ENCODE measurements at places on chromosomes 16 and 17.

DNA sequence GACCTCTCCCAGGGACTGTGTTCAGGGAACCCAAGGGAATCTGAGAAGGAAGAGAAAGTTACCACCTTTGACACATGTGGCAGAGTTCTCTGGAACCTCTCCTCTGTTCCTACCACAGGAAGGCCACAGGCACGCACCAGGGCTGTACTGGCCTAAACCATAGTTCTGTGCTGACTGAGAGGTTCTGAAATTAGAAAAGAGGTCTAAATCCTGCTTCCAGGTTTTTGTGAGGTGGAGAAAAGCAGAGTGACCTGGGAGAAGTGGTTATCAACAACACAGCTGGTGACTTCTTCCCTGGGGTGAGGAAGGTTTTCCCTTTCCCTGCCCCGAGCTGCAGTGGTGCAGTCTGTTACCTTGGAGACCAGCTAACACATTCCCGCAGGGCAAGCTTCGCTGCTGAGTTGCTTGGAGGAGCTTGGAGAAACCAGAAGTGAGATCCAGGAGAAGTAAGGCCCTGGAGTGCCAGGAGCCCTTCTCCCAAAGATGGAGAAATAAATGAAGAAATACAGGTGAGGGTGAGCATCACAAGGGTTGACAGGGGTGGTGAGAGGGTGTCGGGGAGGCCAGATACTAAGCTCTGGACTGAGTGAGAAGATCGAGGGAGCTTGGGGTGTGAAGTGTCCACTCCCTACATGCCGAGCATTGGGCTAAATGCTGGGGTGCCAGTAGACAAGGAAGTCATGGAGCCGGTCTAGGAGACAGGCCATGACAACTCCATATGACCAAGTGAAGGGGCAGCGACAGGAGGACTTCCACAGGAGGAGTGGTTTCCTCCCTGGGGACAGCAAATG, at the start of gene VWA3A:
TSS of gene VWA3A (plus strand) at position 399 of the 791 bp plus-strand sequence. CDS start at position 496, 97 bp downstream.
- no peak for DNase-seq

DNA sequence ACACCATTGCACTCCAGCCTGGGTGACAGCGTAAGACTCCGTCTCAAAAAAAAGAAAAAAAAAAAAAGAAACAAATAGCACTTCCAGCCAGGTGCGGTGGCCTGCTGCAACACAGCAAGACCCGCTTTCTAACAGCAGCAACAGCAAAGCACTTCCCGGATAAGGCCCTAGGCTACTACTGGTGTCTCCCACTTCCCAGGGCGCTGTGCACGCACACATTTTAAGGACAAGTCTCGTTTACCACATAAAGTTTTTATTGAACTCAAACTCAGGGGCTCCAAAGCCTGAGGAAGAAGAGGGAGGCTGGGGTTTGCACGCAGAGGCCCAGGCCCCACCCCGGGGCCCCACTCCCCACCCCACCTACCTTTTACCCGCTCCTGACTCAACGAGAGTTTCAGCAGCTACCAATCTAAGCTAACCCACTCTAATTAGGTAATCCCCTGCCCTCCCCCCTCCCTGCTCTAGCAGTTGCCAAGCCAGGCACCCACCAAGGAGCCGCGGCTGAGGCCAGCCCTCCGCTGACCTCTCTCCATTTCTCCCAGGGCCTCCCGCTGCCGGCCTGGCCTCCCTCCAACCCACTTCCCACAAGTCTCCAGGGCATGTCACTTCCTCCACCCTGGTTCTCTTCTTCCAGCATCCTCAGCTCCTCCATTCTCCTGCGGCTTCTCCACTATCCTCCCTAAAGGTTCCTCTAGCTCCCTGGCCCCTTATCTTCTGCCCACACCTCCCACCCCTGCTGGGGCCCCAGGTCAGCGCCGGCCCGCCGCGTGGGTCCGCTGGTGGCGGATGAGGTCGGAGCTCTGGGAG, 2.4 kb downstream of the ZNF768 start:
- DNase-seq, result no peak

- peak; percentile 24 for DNase-seq
Measured at GRCh38 chr17:65560628-65561451, 608 bp downstream of the AXIN2 start.

DNA sequence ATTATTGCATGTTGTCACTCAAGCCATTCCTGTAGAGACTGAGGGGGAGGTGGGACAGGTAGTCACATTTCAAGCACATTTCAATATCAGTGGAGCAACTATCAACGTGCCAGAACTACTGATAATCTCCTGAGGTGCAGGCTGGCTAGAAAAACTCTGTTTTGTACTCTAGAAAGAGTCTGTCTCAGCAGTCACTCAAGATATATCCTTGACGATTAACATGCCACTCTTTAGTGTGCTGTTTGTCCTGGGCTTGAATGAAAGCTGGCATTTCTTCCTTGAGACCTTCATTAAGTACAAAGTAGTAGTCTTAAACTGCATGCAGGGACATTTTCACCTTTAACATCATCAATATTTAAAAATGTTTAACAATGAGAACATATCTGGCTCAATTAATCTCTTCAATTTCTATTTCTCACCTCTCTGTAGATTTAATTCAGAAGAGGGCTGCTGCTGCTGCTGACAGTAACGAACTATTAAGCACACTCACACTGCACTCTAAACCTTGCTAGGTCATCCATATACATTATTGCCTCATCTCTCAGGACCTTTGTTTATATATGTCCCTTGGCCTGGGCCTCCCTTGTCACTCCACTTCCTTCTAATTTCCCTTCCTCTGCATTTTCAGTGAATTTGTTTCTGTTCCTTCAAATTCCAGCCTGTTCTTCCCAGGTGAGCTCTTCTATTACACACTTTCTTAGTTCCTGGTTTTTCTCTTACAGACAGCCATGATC, 412.0 kb downstream of the HAPSTR1 start:
- no peak for DNase-seq

- no peak for DNase-seq
Measured at GRCh38 chr17:78725448-78726021, 56.5 kb downstream of the CYTH1 start.

DNA sequence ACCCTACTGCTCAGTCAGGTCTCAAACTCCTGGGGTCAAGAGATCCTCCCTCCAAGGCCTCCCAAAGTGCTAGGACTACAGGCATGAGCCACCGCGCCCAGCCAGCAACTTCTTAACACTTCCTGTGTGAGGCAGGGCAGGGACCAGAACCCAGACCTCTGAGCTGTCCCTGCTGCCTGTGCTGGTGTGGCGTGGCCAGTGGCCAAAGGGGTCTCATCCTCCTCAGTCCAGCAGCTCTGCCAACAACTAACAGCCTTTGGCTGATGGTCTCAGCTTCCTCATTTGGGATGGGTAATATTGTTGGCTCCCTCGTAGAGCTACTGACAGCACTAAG, 1.4 kb upstream of the LLGL1 start:
- DNase-seq, result no peak

- no peak for DNase-seq
Measured at GRCh38 chr17:75074532-75074931, 13.2 kb upstream of the SLC16A5 start.

Measured in stimulated activated effector memory CD8-positive, alpha-beta T cell treated with anti-CD3 and anti-CD28 coated beads, Interleukin-12 subunit alpha, Interleukin-12 subunit beta, amount 100 ng/mL, for 72 hours (primary cell).